ENCODE measurements at places on chromosomes 2 and 18. TPM values are rescaled to one million over a fixed set of nuclear protein-coding genes. Genes with fewer than 3 reads are reported as not detected.

DNA sequence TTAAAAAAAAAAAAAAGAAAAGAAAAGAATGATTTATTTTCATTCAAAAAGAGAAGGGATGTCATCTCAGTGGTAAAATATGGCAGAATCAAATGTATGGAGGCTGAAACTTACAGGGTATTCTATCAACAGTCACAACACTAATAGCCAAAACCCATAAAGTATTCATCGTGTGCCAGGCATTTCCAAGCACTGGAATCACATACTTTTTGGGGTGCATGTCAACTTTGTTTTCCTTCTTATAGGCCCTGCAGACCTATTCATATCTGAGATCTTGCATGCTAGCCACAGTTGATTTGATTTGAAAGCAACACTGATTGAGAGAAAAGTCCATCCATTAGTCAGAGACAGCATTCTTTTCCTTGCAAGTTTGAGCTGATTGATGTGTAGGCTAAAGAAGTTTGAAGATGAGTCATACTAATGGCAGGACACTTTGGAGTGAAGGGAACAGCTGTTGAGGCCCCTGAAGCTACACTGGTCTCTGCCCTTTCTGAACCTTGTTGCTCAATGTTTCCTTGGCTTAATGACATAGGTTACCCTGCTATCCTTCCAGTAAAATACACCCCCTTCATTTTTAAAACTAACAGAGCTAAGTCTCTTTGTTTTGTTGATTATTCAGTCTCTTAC, 22.0 kb downstream of the KATNAL2 start:
- no peak for DNase-seq

DNA sequence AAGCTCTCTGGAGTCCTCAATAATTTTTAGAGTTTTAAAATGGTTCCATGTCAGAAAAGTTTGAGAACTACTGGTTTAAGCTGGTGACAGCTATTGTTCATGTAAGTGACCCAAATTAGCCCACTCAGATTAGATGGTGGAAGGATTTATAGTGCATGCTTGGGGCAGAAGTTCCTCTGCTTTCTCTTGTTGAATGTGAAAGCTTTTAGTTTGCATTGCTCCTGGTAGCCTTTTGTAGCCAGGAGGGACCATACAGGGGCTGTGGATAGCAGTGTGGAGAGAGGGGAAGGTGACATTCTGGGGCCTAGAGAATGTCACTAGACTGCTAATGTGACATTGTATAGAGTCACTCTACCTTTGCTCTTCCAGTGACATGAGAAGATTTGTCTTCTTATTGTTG, 40.3 kb upstream of the IGFBP5 start:
- H3K4me3 ChIP-seq: no peak overlapping the region
- H3K27ac ChIP-seq: peak overlapping the region; percentile 71
- no peaks in the 10 kb centered on the region for H3K36me3 ChIP-seq
- peaks cover 53% of the 10 kb centered on the region for H3K4me1 ChIP-seq
- no peaks in the 10 kb centered on the region for H3K27me3 ChIP-seq

DNA sequence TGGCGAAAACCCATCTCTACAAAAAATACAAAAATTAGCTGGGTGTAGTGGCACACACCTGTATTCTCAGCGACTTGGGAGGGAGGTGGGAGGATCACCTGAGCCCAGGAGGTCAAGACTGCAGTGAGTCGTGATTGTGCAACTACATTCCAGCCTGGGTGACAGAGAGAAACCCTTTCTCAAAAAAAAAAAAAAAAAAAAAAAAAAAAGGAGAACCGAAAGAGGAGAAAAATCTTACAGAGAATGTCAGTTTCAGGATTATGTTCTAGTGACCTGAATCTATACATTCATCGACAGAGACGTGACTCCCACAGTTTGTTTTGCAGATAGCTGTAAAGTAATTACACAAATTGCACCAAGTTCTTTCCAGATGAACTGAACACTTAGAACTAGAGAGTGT, 187.8 kb downstream of the FTCDNL1 start:
- H3K4me3 ChIP-seq: no peak overlapping the region
- peaks cover 9% of the 10 kb centered on the region for H3K27me3 ChIP-seq
- H3K36me3 ChIP-seq: no peaks in the 10 kb centered on the region
- no peak overlapping the region for H3K27ac ChIP-seq
- DNase-seq: no peak

- DNase-seq: no peak
- peaks cover 14% of the 10 kb centered on the region for H3K4me1 ChIP-seq
- H3K36me3 ChIP-seq: no peaks in the 10 kb centered on the region
- H3K4me3 ChIP-seq: peak overlapping the region; percentile 60
- H3K27me3 ChIP-seq: peaks cover 91% of the 10 kb centered on the region
These were observed 2.5 kb upstream of the NFATC1 start for GRCh38 chr18:79393181-79393634.

DNA sequence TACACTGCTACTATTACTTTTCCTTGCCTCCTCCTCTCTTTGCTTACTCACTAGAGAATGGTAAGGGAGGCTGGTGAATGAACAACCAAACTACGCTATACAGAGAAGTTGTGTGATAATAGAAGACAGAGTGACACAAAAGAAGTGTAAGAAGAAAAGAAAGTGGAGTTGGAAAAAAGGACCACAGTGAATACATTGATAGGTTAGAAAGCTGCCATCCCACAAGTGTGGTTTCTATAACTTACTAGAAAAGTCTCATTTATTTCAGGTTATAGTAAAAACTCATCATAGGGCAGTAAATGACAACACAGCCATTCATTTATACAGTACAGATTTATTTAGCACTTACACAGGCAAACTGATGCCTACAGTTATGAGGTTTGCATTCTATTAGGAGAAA, 77.3 kb downstream of the TTC21B start:
- H3K27me3 ChIP-seq: no peaks in the 10 kb centered on the region
- H3K4me1 ChIP-seq: no peaks in the 10 kb centered on the region
- no peaks in the 10 kb centered on the region for H3K36me3 ChIP-seq

- no peak overlapping the region for H3K4me3 ChIP-seq
- H3K36me3 ChIP-seq: no peaks in the 10 kb centered on the region
- no peaks in the 10 kb centered on the region for H3K4me1 ChIP-seq
- no peak overlapping the region for H3K27ac ChIP-seq
These were observed 18.4 kb upstream of the KIAA2012 start for GRCh38 chr2:202054679-202055078.

- H3K27me3 ChIP-seq: no peaks in the 10 kb centered on the region
- no peak for DNase-seq
- H3K4me1 ChIP-seq: no peaks in the 10 kb centered on the region
- no peak overlapping the region for H3K4me3 ChIP-seq
- no peaks in the 10 kb centered on the region for H3K36me3 ChIP-seq
- no peak overlapping the region for H3K27ac ChIP-seq
These were observed 46.1 kb downstream of the TACR1 start for GRCh38 chr2:75153221-75153620.

GRCh38 chr2:33437297-33437696, 39.2 kb upstream of the RASGRP3 start:
- H3K27ac ChIP-seq: no peak overlapping the region
- no peaks in the 10 kb centered on the region for H3K27me3 ChIP-seq
- H3K36me3 ChIP-seq: no peaks in the 10 kb centered on the region
- no peaks in the 10 kb centered on the region for H3K4me1 ChIP-seq
- DNase-seq: no peak

D2HGDH gene
- 53.2 TPM for total RNA-seq

BMP10 gene
- not detected for total RNA-seq

DLX1 gene
- total RNA-seq: not detected
